Cardiac septum (tissue), 1 donor: ENCODE measurements at places on chromosomes 5 and 9. TPM values are rescaled to one million over a fixed set of nuclear protein-coding genes. Genes with fewer than 3 reads are reported as not detected.

The PCDHA9 gene
- total RNA-seq: 0.03 TPM

The LRSAM1 gene
- total RNA-seq: 24.4 TPM

The CMYA5 gene
- 1,204 TPM for total RNA-seq

The ADRB2 gene
- 2.6 TPM for total RNA-seq

DNA sequence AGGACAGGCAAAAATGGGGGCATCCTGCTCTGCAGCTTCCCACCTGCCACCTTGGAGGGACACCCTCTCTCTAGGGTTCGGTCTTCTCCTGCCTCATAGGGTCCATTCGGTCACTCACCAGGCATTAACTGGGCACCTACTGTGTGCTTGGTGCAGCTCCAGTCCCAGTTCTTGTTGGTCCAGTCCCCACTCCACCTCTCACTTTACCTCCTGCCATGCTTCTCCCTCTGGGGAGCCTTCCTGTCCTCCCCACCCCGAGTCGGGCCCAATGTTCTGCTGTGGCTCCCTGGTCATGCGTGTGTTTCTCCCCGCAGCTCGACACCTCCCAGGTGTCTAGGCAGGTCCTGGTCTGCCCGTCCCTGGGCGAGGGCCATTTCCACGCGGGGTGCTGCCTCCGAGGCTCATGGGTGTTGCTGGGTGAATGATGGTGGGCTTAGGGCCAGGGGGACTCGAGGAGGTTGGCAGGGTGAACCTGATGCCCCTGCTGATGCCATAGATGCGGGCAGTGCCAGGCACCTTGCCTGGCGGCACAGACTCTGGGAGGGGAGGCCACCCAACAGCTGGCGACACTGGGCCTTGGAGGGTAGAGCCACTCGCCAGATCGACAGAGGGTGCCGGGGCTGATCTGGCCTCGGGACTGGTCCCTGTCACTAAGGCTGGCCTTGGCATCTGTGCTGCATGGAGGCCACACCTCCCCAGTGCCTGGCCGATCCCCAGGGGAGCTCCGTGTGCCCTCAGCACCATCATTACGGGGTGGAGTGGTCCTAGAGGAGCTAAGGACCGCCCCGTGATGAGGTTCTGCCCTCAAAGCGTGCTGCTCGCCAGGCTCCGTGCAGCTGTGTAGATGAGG, 66.0 kb upstream of the RNU6ATAC start:
- no peak for DNase-seq

DNA sequence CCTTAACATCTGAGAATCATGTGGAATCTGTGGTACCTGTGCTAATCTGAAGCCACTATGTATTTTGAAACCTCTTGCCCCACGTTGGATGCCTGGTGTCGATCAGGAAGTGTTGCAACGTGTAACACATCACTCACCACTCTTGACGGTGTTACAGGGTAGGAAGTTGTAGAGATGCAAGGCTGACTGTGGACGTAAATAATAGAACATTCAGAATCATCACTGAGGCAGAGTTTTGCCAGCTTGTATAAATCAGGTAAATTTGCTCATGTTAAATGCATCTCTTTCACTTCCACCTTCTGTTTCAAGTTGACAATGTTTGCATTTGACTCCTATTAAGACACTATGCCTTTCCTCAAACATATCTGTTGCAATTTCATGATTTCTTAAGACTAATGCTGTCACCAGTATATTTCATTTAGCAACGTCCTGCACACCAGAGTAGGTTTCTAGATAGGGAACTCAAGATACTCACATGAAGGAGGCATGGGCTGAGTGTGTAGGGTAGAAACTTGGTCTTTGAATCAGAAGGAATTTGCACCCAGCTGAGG, 38.1 kb downstream of the BASP1 start:
- DNase-seq: no peak
